LHCN-M2 (cell line): ENCODE measurements at places on chromosomes 2 and 18.

DNA sequence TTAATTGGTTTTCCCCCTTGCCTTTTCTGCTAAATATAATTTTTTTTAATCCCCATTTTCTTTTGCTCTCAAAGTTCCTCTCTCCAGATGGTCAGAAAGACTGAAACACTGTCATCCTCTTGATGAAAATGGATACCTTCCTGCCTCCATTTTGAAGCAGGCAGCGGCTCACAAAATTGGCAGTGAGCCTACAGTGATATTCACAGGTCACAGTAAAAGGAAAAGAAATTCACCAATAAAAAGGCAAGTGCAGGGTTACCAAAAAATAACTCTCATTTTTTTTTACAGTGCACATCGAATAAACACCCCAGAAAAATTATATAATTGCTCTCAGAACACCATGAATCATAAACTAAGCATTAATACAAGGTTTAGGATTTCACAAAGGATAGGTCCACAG is 307.5 kb downstream of the TCF4 start:
- DNase-seq, result peak; percentile 49

GRCh38 chr2:171482308-171482707 is 40.0 kb upstream of the CYBRD1 start:
- DNase-seq, result no peak

DNA sequence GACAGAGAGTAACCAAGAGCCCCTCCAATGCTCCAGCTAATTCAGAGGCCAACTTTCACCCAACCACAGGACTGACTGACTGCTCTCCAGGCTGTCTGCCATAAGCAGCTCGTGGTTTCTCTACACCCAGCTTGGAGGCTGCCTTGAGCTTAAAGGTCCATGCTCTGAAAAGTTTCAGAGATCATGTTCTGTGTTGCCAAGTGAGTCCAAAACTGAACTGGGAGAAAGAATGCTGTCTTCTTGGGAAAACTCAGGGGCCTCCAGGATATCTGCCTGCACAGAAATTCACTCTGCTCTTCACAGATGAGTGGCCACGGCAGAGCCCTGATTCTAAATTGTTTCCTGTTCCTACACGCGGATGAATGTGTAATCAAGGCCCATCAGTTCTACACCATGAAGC is 51.1 kb downstream of the LPIN2 start:
- peak; percentile 36 for DNase-seq

GRCh38 chr2:215436705-215437565 is 1.1 kb upstream of the FN1 start:
- DNase-seq, result peak; percentile 62

DNA sequence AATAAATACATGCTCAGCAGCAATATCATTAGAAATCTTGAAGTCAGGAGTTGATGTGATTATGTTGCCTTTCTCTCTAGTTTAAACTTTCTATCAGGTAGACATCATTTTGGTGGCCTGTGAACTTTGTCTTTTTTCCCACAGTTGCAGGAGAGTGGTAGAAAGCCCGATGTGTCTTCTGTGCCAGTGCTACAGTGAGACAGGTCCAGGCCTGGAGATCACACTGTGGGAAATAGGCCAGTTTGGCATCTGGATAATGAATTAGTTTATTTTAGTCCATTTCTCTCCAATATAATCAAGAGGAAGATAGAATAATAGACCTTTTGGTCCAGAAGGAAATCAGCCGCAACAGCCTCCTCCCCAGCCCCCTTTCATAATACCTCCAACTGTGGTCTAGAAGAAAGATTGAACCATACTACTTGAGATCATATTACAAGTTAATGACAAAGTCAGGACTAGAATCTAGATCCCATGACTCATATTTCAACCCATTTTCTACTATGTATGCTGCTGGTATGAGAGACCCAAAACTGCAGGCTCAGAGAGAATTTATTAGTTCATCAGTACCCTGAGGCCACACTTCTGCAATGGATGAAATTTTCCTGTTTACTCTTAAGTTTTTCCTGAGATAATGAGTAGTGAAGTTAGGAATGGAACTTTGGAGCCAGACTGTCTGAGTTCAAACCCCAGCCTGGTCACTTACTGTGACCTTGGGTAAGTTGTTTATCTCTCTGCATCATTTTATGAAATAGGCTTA is 20.6 kb downstream of the KCMF1 start:
- DNase-seq, result peak; percentile 44

DNA sequence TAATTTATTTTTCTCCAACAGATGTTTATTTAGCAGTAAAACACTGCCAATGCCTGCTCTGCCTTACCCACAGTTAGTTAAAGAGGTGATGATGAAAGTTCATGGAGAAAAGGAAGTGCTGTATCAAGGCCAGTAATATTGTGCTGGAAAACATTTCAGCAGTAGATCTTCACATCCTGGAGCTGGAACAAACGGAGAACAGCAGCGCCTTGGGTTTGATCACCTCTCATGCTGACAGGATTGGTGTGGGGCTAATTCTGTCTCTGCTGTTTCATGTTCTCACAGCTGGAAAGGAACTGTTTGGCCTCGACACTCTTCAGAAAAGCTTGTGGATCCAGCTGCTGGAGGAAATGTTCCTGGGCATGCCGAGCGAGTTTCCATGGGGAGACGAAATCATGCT is 61.5 kb upstream of the RPE start:
- no peak for DNase-seq

- no peak for DNase-seq
Measured at GRCh38 chr18:77148289-77148688, 15.7 kb upstream of the MBP start.

DNA sequence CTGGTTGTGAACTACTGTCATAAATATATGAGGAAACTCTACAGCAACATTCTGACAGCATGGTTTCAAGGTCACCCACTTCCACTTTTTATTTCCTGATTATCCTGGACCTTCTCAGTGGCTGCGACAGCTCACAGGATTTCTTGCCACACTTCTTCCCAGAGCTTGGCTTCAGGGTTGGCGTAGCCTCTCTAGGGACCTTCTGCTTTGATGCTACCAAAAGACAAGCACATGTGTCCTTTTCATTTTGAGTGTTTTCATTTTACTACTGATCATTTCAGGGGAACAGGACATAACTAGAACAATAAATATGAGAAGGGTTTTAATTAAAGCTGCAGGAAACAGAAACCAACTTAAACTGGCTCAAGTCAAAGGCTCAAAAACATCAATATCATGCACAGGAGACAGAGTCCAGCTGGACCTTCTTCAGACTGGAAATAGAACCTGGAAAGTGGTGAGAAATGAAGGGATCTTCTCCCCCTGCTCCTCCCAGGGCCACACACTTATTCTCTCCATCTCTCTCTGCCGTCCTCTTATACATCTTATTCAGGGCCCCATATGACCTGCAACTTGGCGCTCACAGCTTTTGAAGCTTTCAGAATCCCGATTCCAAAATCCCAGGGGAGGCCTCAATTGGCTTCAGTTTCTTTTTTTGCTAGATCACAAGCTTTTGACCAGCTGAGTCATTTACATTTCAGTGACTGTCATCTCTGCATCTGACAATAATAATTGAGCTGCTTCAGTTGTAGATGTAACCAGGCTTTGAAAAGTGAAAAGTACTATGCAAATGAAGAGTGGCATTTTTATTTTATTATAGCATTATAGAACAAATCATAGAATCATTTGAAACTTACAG is 9.7 kb downstream of the VIT start:
- DNase-seq, result peak; percentile 30

DNA sequence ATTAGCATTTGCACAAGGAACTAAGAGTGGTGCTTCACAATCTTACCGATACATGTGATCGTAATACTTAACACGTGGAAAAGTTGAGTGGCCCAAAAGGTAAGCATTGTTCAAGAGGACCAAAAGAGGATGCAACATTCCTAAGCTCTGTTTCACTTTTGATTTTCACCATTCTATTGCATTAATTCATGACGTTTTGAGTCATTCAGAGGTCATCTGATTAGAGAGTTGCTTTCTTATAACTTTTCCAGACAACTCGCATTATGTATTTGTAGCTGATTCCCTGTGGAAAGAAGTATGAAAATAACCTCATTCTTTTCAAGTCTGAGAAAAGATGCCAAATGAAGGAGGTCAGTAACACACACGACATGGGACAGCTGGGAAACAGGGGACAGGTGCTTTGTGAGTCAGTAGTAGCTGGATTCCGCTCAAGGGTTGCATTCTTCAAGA is 344.4 kb downstream of the RND3 start:
- DNase-seq, result peak; percentile 82

GRCh38 chr2:221555494-221555846 is 16.6 kb downstream of the EPHA4 start:
- peak; percentile 64 for DNase-seq

DNA sequence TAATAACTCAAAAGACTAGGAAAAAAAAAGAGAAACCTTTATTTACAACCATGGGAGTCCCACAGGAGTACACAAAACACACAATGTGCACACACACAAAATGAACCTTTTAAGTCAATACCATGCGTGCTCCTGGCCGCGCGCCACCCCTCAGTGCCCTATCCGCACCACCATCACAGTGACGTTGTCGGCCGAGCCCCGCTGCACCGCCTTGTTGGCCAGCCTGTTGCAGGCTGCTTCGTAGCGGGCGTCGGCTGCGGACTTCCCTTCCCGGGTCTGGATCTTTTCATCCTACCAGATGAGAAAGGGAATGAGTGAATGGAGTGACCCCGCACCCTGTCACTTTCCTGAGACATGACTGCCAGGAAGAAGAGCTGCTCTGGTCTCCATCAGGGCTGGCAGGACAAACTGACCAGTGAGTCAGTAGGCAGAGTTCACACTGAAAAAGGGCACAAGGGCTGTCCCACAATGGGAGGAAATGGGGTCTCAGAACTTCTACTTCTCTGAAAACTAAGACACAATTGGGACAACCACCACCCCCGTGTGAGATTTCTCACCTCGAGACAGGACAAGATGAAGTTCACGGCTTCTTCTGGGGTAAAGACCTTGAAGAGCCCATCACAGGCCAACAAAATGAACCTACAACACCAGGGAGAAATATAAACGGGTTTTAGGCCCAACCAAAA is 11.8 kb downstream of the ERFE start:
- DNase-seq, result no peak

- DNase-seq, result peak; percentile 63
Measured at GRCh38 chr2:224925810-224926100, 116.5 kb downstream of the DOCK10 start.

DNA sequence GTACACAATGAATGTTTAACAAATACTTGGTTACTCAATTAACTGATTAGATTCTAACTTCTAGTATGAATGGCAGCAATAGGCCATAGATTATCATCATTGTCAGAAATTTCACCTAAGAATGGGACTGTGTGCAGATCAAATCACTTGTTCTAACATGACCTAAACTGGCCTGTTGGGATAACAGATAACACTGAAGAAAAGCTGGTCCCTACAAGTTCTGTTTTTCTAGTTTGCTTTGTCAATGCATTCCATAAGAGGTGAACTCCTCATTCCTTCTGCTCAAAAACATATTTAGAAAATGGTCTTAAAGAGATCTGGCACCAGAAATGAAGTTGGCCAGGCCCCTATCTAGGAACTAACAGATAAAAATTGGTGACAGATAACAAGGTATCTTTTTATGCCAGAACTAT is 175.4 kb downstream of the THADA start:
- DNase-seq, result no peak

DNA sequence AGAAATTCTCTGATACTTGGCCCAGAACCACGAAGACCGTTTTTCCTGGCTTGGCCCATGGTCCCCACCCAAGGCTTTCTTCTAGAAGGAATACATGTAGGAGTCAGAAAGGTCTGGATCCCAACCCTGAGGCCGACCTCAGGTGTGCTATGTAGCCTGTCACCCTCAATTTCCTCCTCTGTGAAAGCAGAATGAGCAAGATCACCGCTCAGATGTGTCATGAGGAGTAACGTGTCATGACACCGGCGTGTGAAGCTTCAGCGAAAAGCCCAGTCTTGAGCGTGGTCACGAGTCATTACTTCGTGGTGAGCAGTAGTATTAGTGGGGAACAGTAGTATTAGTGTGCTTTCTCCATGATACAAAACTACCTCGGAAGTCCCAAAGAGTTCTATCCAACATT is 103.4 kb downstream of the ALPK2 start:
- DNase-seq, result peak; percentile 83

- no peak for DNase-seq
Measured at GRCh38 chr2:150473767-150474166, 13.7 kb downstream of the RND3 start.

GRCh38 chr2:84969511-84970209 is 1.3 kb upstream of the KCMF1 start:
- peak; percentile 36 for DNase-seq

GRCh38 chr18:22194151-22194598 is 24.8 kb downstream of the GATA6 start:
- no peak for DNase-seq

DNA sequence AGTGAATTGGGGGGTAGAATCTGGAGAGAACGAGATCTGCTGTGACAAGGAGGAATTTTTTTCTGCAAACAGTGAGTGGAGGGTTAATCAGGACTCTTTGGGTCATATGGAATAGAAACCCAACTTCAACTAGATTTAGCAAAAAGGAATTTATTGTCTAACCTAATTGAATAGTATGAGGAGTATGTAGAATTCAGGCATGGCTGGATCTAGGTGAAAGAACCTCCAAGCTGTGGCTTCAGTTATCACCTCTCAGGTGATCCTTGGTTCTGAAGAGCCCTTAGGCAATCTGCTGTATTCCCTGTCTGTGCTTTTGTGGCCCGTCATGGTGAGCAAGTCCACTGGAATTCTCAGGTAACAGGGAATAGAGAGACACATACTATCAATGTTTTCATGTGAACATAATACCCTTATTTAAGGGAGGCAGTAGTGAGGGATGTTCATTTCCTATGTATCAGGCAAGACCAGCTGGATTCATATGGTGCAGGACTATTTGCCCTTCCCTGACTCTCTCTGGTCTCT is 164.7 kb downstream of the ALPK2 start:
- DNase-seq, result no peak

GRCh38 chr2:46003903-46004473 is 293.2 kb upstream of the EPAS1 start:
- no peak for DNase-seq

GRCh38 chr18:79478484-79479115 is 82.9 kb downstream of the NFATC1 start:
- DNase-seq, result no peak

GRCh38 chr2:177283906-177284305 is 19.4 kb upstream of the NFE2L2 start:
- no peak for DNase-seq

DNA sequence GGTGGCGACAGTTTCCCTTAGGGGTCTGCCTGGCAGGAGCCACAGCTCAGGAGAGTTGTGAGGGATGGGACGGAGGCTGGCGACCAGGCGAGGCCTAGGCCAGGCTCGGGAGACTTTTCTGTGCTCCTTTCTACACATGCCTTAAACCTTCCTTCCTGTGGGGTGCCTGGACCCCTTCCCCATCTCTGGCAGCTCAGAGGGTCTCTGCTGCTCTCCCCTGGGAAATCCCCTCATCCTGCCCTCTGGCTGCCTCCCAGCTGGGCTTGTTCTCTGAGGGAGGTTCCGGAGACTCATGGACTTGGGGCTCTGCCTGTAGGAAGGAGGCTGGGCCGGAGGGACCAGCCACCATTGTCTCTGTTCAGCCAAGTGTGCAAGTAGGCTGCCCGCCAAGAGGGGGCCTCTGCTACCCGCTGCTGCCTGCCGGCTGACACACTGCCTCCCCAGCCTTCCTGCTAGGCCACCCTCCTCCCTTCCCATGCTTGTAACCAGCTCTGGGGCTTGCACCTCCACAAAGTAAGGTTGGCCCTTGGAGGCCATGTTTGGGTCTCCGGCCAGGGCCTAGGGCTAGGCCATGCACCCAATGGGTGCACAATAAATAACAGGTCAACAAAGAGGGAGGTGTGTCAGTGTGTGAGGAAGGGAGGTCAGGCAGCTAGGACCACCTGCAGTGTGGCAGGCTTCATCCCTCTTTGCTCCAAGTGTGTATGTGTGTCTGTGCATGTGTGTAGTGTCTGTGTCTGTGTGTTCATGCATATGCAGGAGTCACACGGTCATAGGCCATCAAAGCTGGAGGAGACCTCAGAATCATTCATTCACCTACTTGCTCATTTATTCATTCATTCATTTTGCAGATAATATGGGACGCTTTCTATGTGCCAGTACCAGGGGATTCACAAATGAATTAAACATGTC is 28.8 kb downstream of the PSD4 start:
- DNase-seq, result no peak
